ENCODE measurements at places on chromosomes 11 and 22.

- no peak for DNase-seq
Observed at GRCh38 chr11:35507688-35508087, 17.7 kb downstream of the PAMR1 start.

- DNase-seq: no peak
Observed at GRCh38 chr11:6824136-6824823, 21.2 kb upstream of the OR10A5 start.

GRCh38 chr11:68051191-68052136, 12.6 kb downstream of the TCIRG1 start:
- DNase-seq: no peak

- DNase-seq: no peak
Observed at GRCh38 chr11:63369165-63369970, at the start of gene SLC22A9. Gene SLC22A9, plus strand, starts transcription at chr11:63369785. Its CDS starts 272 bp downstream, at chr11:63370057.

- no peak for DNase-seq
Observed at GRCh38 chr11:58867556-58867955, 23.1 kb upstream of the GLYATL2 start.

GRCh38 chr11:57213342-57214097, 23.5 kb downstream of the APLNR start:
- DNase-seq: no peak

DNA sequence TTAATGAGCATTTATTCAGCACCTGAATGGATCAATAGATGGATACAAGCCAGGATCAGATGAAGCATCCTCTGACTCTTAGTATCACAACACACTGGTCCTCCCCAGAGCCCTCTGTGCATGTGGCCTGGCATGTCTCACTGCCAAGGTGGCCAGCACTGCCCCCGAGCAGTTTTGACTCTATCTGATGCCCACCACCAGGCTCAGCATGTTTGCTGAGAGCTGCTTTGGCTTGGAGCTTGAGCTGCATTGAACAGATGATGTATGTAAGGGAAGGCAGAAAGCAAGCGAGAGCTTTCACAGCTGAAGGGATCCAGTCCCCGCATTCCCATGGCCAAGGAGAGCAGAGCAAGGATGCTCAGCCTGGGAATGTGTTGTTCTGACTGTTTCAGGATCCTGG, 320.3 kb downstream of the BUD13 start:
- no peak for DNase-seq

DNA sequence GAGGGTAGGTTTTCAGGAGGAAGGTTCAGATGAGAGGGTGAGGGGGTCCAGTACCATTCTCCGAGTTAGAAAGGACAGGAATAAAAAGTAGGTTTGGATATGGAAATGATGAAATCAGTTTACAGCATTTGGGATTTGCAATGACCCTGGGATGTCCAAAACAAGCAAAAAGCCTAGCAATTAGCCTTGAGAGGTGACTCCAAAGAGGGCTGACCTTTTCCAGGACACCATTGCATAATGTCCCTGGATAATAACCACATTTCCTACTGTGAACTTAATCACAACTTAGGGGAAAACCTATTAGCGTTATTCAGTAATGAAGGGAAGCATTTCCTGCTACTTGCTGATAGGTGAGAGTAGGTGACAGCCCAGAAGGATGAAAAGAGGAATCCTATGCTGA, 101.4 kb upstream of the ARHGAP42 start:
- DNase-seq: no peak

DNA sequence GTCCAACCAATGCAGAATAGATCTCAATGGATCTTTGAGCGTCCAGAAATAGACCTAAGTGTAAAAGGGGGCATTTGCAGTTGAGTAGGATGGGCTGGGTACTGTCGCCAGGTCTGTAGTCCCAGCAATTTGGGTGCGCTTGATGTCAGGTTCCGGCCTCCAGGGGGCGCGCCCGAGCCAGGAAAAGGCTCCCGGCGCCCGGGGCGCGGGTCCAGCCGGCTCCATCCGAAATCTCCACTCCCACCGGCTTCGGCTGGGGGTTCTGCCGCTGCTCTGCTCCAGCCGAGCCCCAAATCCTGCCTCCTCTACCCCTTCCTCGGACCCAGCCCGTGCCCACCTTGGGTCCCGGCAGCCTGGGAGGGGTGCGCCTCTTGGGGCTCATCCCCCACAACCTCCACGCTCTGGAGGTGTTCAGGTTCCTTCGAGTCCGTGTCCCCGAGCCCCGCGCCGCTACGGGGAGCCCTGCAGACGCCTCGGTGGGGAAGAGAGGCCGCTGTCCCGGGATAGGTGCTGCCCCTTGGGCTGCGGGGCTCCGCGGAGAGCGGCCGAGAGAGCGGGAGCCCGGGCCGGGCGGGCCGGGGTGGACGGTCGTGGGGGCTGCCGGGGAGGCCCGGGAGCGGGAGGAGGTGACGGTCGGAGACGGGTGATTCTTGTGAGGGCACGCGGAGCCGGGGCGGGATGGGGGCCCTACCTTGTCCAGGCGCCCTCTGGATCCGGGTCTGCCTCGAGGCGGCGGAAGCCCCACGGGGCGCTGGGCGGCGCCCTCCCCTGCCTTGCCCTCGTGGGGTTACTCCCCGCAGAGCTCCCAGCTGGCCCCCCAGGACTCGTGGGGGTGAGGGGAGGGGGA, 13.0 kb upstream of the CYB5R3 start:
- no peak for DNase-seq

DNA sequence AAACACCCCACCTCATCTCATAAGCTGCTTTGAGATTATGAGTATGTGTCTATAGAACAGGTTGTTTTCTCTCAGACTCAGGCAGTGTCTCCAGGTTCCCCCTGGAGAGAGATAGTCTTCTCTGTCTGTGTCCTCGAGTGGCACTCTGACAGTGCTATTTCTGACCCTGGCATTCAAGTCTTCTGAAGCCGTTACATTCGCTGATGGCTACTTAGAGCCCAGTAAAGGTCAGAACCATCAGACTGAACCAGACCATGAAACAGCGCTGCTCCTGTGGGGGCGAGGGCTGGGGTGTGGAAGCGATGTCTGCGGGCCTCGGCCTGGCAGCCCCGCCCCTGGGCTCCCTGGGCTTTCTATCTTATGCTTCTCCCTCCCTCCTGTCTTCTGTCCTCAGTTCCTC, 23.5 kb downstream of the SHISA8 start:
- no peak for DNase-seq

DNA sequence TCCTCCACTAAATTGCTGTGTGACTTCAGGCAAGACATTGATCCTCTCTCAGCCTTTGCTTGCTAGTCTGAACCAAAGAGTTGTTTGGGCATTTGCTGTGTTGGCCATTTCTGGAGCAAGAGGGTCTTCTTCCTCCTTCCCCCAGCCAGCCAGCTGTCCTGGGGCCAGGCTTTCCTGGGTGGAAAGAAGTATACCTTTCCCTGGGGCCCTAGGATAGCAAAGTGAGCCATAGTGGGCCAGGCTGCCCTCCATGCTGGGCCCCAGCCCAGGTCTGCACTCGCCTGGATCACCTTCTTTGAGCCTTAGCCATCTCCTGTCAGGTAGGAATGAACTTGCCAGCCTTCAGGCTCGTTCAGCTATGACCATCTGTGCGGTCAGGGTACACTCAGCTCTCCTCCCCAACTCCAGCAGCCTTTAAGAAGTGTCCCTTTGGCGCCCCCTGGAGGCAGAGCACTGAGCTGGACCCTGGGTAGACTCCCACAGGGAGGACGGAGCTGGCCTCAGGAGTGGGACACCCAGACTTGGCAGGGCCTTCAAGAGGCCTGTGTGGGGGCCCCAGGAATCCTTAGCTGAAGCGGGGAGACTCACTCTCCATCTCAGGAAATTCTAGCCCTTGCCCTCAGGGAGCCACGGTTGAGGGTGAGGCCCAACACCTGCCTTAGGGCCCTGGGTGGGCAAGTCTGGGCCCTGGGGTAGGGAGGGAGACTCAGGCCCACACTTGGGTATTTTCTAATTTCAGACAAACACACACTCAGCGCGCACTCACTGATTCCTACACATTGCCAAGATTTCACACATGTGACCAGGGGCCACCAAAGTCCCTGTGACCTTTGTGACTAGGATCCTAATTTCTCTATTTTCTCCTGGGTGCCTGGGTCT, 35.6 kb upstream of the TPBGL start:
- DNase-seq: peak; percentile 17

GRCh38 chr11:68467201-68467834, 6.8 kb downstream of the PPP6R3 start:
- DNase-seq: no peak

GRCh38 chr11:123654566-123655081, at the start of gene SCN3B:
Gene SCN3B, minus strand, starts transcription at chr11:123654624. Its CDS starts 823 bp downstream, at chr11:123653801.
- DNase-seq: no peak

- no peak for DNase-seq
Observed at GRCh38 chr11:62671236-62671607, 251 bp upstream of the UQCC3 start.

- DNase-seq: no peak
Observed at GRCh38 chr22:20604092-20604747, 96.8 kb downstream of the MED15 start.

DNA sequence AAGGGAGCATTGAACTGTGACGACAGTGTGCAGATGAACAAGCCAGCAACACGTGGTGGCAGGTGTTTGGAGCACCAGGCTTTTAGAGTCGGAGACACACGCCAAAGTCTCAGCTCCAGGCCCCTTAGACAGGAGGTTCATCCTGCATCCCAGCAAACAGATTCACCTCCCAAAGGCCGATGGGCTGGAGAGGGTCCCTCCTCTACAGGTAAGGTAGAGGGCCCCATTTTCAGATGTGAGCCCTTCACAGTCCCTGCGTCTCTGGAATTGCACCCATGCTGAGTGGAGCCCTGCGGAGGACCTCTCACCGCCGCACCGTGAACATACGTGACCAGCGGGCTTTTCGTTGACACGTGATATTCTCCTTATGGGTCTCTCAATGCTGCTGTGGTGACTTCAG, 109.0 kb upstream of the B3GAT1 start:
- DNase-seq: no peak

GRCh38 chr11:12529041-12529440, 145.2 kb upstream of the TEAD1 start:
- DNase-seq: no peak

GRCh38 chr22:40509401-40510134, 127.0 kb downstream of the MRTFA start:
- no peak for DNase-seq

DNA sequence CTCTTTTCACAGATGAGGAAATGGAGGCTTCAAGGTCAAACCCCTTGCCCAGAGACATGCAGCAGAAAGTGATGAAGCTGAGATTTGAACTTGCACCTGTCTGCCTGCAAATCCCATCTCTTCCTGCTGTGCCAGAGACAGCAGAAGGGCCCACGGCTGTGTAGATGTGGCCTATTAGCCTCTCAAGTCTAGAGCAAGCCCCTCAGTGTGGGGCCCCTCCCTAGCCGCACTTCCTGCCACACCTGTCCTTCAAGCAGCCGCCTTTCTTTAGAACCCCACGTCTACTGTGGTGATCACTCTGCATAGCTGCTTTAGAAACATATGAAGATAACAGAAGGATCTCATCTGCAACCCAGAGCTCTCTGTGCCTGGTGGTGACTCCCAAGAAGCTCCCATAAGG, 41.2 kb upstream of the JAM3 start:
- no peak for DNase-seq

DNA sequence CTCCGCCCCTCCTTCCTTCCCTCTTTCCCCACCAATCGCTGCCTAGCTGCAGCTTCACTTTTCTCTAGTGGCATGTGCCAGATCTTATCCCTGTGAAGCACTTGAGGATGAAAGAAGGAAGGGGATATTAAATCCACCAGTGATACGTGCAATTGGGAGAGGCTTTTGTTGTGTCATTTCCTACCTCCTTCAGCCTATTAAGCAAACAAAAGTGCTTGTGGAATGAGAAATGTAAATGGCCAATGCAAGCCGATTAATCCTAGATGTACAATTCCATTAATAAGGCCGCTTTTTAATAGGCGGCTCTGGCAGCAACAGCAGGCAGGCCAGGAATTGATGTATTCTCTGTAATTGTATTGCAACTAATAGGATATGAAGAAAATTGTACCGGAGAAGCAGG, 23.3 kb downstream of the NTM start:
- no peak for DNase-seq

DNA sequence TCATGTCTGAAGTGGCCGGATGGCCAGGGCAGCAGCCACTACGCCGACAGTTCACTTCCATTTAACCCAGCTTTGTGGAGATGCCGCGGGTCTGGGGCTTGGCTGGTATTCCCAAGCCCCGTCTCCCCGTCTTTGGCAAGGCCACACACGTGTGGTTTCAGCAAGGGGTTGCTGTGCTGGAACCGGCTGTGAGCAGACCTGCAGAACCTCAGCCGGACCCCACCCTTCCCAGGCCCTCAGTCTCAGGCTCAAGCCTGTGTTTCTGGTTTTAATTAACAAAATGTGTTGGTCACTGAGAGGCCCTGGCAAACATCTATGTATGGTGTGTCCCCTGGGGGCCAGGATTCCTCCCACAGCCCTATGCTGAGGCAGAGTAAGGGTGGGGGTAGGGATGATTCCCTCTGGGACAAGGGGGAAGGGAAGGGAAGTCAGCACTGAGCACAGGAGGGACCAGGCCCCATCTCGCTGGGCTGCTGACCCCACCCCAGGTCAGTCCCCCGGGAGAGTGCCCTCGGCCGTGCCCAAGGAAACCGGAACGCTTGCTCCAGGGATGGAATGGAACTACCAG, 9.3 kb downstream of the OSBPL5 start:
- no peak for DNase-seq

DNA sequence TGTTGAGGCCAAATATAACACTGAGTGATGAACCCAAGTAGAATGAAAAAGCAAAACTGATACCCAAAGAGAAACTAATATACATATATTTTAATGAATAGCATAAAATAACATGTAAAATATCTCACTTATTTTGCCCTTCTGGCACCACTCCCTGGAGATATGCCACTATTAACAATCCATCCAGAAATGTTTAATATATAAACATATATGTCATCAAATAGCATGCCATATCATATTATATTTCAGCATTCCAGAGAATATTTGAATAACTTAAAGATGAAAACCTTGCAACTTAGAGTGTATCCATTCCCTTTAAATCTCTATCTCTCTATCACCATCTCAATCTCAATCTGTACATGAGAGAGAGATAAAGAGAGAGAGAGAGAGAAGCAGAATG, 1073.3 kb upstream of the RAG2 start:
- no peak for DNase-seq

All from LNCaP clone FGC (cell line).